Activated T-cell treated with anti-CD3 and anti-CD28 coated beads for 48 hours (primary cell): ENCODE measurements at places on chromosomes 1 and 21.

DNA sequence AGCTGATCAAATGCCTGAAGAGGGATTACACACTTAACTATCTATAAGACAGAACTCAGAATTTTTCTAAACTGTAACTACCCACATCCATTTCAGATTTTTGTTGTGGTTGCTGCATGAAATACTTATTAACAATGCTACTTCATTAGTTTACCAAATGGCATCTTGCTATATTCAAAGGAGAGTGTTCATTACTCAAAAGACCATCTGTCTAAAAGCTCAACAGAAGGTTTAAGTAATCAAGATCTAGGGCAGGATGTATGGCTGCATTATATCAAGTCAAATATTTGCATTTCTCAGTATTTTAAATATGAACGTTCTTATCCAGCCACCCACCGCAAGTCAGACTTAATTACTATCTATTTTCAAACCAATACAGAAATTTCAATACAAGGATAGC lies 79.9 kb downstream of the SIPA1L2 start:
- no peak for DNase-seq

DNA sequence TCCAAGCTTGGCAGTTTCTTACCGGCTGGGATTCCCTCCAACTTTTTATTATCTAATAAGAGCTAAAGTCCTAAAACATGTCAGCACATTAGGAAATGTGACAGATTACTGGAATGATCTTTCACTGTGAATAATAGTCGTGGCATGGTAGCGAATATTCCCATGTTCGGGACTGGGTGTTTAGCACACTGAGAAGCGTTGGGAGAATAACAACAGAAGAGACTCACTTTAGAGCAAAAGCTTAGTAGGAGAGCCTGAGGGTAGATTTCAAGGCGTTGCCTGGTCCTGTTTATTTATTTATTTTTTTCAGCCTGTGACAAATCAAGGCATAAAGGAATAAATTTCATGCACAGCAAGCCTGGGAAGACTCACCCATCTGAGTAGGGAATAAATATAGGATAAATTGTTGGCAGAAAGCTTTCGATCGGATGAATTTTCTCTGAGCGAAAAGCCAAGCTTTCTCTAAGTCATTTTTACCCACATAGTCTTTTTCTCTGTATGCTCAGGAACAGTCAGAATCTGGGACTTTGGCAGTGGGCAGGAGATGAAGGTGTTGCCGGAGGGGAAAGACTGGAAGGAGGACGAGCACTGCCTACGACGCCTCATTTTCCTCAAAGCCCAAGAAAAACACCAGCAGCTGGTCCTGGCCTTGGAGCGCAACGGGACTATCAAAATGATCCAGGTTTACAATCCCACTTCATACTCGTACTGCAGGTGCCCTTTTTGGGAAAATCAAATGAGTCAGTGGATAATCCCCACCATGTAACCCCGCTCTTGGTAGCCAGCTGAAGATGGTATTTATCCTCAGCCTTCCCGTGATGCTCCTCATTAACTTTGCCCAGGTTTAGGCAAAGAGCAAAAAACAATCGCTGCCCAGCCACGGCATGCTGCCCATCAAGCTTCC lies 97.2 kb downstream of the WDR64 start:
- no peak for DNase-seq

DNA sequence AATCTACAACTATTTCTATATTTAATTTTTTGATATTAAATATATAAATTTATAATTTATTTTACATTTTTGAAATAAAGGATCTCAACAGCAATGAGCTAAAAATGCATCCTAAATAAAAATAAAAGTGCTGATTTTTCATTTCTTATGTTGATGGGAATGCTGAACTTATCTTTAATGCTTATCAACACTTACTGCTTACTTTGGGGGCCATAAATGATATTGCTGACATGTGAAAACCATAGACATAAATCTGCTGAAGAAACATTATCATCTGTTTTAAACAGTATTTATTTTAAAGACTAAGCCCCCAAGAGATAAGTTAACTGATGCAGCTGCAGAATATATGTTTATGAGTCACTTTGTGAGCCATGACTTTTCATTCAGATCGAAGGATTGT lies 594.1 kb upstream of the PKN2 start:
- no peak for DNase-seq

DNA sequence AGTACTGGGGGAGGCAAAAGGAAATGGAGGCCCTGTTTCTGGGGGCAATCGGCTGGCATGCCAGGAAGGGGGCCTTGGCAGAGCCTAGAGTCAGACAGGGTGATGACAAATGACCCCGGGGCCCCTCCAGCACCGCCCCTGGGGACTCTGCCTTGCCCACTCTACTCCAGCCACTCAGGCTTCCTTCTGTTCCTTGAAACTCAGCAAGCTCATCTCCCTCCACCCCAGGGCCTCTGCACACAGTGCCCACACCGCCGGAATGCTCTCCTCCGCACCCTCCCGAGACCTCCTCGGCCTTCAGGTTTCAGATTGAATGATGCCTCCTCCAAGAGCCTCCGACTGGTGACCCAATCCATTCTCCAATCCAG lies 122.5 kb upstream of the ZBTB40 start:
- no peak for DNase-seq

GRCh38 chr1:174405219-174405618 lies 42.5 kb upstream of the GPR52 start:
- no peak for DNase-seq

- DNase-seq = no peak
Observed at GRCh38 chr1:91864017-91864700, 21.8 kb downstream of the TGFBR3 start.

GRCh38 chr1:28811766-28812668 lies at the start of gene OPRD1:
Gene OPRD1, plus strand, starts transcription at chr1:28812170. Its CDS starts 214 bp downstream, at chr1:28812384.
- DNase-seq = no peak

DNA sequence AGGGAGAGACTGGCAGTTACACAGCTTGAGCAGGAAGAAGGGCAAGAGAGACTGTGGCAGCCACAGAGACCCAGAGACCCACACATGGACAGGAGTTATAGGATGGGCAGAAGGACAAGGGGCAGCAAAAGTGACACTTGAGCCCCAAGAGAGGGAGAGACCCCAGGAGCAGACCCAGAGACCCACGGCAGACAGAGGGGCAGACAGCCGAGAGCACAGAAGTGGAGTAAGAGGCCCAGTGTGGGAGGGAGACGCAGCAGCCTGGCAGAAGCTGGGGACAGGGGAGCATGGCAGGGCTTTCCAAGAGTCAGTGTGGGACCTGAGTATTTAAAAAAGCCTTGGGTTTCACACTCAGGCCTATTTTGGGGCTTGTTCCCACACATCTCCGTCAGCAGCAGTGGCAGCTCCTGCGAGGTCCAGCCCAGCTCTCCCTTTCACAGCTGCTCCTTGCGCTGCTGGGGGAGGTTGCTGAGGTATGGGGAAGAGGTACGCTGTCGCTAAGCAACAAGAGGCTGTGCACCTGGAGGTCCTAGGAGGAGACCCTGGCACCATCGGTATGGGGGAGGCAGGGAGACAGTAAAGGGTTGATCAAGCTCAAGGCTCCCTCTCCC lies 9.0 kb upstream of the MEF2D start:
- no peak for DNase-seq

DNA sequence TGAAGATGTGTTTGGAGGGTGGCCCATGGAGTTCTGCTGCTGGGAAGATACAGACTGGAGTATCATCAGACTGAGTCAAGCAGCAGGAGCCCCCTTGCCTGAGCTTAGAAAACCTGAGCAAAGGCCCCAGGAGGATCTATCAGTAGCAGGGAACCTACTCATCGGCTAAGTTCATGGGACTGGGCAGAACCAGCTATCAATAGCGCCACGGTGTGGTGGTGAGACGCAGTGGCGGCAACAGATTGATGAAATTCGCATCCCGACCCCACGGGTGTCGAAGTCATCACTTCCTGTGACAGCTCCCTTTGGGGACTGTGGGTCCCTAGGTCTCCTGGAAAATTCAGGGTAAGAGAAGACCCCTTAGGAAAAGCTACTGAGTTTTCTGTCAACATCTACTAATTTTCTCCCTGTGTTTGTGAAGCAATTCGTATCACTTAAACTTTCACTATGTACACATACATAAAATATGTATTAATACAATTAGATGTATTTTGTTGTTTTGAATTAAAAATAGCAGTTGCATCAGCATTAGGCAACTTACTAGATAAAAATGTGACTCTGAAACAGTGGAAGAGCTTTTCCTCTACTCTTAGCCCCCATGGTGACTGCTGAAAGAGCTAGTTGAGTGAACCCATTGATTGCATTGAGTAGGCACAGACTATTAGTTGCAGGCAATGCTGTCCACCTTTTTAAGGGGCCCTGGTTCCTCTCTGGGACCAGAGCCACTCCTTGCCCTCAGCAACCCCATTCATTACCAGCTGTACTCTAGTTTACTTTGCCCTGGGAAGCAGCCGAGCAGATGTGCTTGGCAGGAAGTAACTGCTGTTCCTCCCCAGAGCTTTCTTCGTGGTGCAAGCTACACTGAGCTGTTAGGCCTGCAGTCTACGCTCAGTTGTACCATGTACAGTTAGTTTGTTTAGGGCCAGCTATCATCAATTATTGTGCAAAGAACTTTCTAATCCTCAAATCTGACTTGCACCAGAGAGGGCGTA lies 7.3 kb upstream of the CACNA1S start:
- peak; percentile 51 for DNase-seq

GRCh38 chr21:43739621-43740435 lies 20.9 kb downstream of the PDXK start:
- DNase-seq = no peak

DNA sequence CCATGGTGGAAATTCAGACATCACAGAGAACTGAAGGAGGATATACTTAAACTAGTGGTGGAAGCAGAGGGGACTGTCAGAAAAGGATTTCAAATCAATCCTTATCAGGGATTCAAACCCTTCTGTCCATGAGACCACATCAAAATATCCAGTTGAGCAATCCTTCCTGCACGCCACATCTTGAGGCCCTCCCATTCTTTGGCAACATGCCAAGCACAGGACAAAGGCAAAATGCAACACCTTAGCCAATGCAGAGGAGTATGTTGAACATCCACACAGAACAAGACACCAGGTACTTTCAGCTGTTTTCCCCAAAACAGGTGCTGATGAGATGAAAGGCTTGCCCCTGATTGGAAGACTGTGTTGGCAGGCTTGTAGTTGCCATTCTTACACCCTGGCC lies 81.8 kb upstream of the PLXNA2 start:
- no peak for DNase-seq

DNA sequence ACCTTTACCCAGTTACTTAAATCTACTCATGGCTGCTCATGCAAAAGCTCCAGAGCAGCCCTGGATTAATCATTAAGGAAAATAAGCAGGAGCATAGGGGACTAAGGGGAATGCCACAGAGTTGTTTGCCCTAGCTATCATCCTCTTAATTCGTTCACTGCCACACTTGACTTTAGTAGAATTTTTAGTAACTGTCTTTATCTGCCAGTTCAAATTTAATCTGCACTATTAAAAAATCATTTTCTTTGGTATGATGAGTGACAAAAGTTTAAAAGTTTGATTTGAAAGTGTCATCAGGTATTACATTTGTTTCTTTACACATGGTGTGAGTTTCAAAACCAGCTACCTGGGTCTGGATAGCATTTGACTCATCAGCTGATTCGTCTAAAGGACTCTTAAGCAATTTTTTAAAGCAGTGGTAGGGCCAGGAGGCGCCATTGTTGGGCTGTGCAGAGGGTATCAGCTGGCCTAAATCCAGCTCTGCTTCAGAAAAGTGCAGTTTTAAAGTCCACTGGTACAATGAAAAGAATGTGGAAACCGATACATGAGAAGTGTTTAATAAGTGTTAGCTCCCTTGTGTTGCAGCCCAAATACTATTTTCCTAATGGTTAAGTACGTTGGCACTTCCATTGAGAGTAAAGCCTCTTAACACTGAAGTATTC lies 69.9 kb upstream of the DR1 start:
- no peak for DNase-seq

DNA sequence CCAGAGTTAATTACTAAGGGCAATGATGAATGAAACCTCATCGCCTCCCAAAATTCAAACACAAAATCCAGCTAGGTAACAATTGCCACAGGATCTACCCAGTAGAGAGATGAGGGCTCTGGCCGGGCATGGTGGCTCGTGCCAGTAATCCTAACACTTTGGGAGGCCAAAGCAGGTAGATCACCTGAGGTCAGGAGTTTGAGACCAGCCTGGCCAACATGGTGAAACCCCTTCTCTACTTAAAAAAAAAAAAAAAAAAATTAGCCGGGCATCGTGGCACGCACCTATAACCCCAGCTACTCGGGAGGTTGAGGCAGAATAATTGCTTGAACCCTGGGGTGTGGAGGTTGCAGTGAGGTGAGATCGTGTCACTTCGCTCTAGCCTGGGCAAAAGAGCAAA lies 15.8 kb downstream of the CD2 start:
- DNase-seq = no peak

GRCh38 chr21:42925114-42925926 lies at the start of gene ERVH48-1:
Gene ERVH48-1, minus strand, starts transcription at chr21:42925630. Its CDS starts 6,624 bp downstream, at chr21:42919006.
- DNase-seq = no peak

- no peak for DNase-seq
Observed at GRCh38 chr1:230641346-230641745, 935 bp upstream of the COG2 start.

- no peak for DNase-seq
Observed at GRCh38 chr1:48222501-48223242, at the start of gene SLC5A9. Gene SLC5A9, plus strand, starts transcription at chr1:48222716. Its CDS starts 21 bp downstream, at chr1:48222737.

- DNase-seq = no peak
Observed at GRCh38 chr1:111214884-111215283, 12.6 kb upstream of the CHI3L2 start.

DNA sequence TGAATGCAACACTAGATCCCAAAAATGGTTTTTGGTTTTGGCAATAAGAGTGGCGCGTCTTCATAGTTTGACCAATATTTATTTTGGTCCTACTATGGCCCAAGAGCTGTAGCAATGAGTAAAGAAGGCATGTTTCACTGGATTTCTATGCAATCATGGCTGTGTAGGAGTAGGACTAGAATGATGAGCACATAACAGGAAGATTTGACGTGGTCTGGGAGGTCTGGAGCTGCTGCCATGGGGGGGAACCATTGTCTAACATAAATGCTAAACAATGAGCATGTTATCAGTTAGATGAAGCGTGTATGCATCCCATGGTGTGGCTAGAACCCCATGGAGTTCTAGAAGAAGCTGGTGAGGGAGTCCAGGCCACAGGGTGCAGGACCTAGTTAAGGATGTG lies 38.3 kb downstream of the OLIG1 start:
- no peak for DNase-seq

GRCh38 chr1:19468397-19468956 lies 16.9 kb downstream of the CAPZB start:
- DNase-seq = peak; percentile 43

- no peak for DNase-seq
Observed at GRCh38 chr1:183552891-183553290, 37.4 kb downstream of the NCF2 start.

GRCh38 chr1:9793291-9793690 lies 30.5 kb downstream of the CLSTN1 start:
- no peak for DNase-seq

GRCh38 chr1:6317098-6317760 lies 56.3 kb upstream of the GPR153 start:
- no peak for DNase-seq

GRCh38 chr1:87584586-87584985 lies 255.9 kb downstream of the LMO4 start:
- DNase-seq = no peak

GRCh38 chr1:94334764-94335163 lies 83.4 kb upstream of the ABCD3 start:
- DNase-seq = no peak
